Activated T-cell treated with anti-CD3 and anti-CD28 coated beads for 4 hours (primary cell): ENCODE measurements at places on chromosomes 16 and 17.

DNA sequence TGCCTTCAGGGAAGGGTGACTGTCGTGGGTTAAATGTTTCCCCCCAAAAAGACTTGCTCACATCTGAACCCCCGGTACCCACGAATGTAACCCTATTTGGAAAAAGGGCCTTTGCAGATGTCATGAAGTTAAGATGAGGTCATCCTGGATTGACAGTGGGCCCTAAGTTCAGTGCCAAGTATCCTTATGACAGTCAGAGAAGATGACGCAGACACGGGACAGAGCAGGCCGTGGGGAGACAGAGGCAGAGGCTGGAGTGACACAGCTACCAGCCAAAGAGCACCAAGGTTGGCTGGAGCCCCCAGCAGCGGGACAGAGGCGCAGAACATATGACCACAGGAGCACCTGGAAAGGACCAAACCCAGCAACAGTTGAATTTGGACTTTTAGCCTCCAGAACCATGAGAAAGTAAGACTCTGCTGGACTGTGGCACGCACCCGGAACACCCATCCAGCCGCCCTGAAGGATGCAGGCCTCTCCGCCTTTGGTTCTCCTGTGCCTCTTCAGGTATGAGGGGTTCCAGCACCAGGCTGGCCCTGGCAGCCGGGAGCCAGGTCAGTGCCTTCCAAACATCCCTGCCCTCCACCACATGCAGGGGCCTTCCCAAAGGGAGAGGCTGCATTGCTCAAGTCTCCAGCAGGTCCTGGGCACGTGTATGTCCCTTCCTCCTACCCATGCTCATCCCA, 104.0 kb downstream of the FOXL1 start:
- DNase-seq: no peak

- DNase-seq: no peak
Measured at GRCh38 chr16:82649766-82650165, 23.0 kb downstream of the CDH13 start.

DNA sequence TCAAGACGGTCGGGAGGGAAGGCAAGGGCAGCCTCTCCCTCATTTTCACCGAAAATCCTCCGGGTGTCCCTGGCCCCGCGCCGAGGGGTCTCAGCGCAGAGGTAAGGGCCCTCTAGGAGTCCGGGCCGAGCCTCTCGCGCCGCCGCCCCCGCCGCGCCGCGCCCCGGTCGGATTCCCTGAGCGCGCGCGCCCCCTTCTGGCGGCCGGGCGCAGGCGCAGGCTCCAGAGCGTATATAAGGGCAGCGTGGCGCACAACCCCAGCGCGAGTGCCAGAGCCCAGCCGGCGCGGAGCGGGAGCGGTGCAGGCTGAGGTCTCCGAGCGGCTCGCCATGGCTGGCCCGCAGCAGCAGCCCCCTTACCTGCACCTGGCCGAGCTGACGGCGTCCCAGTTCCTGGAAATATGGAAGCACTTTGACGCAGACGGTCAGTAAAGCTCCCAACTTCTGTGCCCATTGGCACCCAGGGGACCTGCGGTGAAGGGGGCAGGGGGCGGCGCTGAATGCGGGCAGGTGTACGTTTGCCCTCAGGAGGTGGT, at the start of gene CALB2:
Gene CALB2, plus strand, starts transcription at position 260 of the 535 bp plus-strand sequence. Its CDS starts 70 bp downstream, at position 330.
- peak; percentile 45 for DNase-seq

- no peak for DNase-seq
Measured at GRCh38 chr17:61196302-61196704, 203.3 kb upstream of the TBX2 start.

DNA sequence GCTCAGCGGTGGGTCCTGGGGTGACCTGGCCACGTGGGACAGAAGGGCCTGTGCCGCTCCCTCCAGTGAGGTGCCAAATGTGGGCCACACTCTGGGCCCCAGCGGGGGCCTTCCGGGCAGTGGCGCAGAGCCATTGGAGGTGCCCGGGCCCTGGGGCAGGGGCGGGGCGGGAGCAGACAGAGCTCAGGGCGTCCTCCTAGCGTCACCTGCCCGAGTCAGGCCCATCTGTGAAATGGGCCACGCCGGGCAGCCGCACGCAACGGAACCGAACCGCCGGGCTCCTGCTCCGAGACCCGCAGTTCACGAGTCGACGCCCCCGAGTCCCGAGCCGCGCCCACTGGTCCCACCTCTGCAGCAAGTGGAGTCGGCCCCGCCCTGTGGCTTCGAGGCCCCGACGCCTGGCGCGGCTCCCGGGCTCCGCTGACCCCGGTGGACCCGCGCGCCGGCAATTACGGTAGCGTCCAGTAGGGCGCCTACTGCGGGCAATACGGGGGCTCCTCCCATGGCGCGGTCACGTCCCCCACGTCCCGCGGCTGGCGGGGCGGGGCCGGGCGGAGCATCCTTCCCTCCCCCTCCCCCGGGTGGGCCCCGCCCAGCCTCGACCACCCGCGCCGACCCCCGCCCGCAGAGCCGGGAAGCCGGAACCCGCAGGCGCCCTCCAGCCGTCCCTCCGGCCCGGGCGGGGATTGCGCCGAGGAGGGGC, 1.9 kb downstream of the SLC16A3 start:
- no peak for DNase-seq

GRCh38 chr17:50079334-50080095, 15.6 kb upstream of the PDK2 start:
- no peak for DNase-seq

DNA sequence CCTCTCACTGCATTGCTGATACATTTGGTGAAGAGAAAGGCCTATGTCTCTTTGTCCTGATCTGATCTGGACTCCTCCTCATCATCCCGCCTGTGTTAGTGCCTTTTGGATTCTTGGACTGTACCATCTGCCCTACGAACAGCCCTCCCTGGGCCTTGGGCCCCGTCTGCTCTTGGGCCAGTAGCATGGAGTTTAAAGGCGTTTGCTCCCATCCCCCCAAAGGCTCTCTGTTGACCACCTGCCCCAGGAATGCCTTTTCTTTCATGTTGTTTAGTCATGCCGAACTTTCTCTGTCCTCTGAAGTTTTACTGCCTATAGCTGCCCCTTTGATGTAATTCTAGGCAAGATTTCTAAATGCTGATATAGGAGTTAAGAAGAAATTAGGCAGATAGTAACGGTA, 30.9 kb upstream of the MEAK7 start:
- no peak for DNase-seq

- DNase-seq: no peak
Measured at GRCh38 chr17:45130681-45131615, 1.4 kb downstream of the PLCD3 start.

- no peak for DNase-seq
Measured at GRCh38 chr17:75228847-75229246, 23.4 kb downstream of the NUP85 start.

DNA sequence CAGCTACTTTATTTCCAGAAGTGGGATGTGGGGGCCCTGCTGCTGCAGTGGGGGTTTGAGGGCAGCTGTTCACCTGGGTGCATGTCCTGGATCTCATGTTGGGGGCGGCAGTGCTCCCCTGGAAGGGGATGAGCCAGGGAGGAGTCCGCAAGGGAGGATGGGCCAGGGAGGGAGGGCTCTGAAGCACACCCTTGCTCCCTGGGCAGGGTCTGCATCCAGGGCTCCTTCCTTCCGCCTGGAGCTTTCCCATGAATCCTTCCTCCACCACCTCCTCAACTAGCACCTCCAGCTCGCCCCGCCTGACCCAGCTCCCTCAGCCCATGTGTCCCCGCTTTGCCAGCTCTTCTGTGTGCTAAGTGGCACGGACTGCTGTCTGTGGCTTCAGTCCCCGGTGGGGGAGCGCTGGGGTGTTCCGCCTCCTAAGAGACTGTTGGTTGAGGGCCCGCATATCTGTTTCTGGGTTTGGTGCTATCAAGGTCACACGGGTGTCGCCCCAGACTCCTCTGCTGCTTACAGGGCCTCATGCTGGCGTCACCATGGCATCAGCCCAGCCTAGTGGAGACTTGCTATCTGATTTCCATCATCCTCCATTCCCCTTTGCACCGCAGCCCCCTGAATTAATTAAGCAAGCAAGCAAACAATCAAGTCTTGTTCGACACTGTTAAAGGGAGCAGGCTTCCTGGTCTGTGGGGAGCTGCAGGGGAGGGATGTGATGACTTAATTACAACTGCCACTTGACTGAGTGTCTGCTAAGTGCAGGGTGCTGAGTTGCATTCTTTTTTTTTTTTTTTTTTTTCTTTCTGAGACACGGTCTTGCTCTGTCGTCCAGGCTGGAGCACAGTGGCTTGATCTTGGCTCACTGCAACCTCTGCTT, 71.8 kb downstream of the PRKCA start:
- DNase-seq: peak; percentile 19

DNA sequence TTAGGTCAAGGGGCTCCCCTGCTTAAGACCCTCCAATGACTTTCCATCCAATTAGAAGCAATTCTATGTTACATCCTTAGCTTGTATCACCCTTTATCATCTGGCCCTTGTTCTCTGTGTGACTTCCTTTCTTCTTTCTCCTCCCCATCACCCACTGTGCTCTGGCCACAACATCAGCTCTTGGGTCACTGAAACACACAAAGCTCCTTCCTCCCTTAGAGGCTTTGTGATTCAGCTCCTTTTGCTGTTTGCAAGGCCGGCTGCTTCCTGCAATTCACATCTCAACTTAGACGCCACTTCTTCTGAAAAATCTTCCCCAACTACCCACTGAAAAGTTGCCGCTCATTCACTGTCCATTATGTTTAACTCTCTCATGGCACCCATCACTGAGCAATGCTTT, 130.9 kb upstream of the CACNG3 start:
- no peak for DNase-seq

DNA sequence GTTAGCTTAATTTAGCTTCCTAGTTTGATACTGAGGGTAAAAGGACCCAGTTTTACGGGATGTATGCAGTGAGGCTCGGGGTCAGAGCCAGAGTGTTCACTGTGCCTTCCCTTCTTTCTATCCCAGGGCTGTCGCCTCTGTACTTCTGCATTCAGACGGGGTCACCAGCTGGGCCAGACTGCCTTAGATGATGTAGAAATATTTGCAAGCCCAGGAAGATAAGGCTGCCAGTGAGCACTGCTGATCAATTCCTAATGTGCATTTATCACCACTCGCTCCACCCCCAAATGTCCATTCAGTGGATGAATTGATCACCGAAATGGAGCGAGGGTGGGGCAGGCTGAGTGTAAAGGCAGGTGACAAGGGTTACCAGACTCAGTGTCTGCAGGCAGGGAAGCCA, 9.1 kb downstream of the SHISA6 start:
- no peak for DNase-seq

GRCh38 chr16:19780321-19780720, 62.2 kb downstream of the IQCK start:
- no peak for DNase-seq

GRCh38 chr17:82602986-82603710, 45.1 kb downstream of the WDR45B start:
- no peak for DNase-seq

DNA sequence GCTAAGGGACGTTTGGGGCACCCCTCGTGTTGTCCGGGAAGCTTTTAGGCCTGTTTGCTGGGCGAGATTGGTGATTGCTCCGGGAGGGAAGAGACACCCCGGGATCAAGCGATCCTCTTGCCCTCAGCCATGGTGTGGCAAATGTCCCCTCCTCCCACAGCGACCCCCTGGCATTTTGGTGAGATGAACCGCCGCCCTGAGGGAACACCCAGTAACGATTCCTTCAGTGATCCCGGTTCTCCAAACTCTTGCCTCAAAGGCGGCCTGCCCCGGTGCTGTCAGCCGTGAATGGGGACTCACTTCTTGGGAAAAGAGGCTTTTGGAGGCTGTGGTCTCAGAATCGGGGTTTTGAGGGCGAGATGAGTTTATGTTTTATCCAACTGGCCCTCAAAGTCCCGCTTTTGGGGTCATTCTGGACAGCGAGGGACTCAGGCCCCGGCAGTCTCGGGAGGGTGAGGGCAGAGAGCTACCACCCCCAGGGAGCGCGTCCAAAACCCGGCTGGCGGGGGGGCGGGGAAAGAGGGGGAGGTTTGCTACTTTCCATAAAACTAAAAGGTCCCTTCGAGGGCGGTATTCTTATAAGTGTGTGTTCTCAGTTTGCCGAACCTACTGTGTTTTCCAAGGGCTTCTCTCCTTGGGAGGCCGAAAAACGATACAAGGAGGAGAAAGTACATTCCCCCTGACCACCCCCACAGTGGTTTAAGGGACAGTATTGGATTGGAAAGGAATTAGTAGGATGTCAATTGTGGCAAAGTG, 232.7 kb downstream of the MRTFB start:
- no peak for DNase-seq

DNA sequence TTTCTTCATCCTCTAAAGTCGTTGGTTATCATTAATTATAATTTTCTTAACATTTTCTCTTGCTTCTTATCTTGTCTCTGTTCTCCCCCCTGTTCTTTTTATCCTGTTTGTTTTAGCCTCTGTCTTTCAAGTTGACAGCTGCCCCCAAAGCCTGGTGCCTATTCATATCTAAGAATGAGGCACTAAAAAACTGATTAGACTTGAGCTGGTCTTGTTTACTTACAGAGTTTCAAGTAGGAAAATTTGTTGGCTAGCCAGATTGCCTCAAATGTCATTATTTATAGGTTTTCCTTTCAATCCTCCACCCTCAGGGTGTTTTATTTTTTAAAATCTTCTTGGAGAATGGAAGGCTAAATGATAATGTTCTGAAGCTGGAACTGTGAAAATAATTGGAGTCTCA, 236.0 kb downstream of the UTP18 start:
- DNase-seq: no peak
